ENCODE measurements at places on chromosomes 6 and 20. TPM values are rescaled to one million over a fixed set of nuclear protein-coding genes. Genes with fewer than 3 reads are reported as not detected.

DNA sequence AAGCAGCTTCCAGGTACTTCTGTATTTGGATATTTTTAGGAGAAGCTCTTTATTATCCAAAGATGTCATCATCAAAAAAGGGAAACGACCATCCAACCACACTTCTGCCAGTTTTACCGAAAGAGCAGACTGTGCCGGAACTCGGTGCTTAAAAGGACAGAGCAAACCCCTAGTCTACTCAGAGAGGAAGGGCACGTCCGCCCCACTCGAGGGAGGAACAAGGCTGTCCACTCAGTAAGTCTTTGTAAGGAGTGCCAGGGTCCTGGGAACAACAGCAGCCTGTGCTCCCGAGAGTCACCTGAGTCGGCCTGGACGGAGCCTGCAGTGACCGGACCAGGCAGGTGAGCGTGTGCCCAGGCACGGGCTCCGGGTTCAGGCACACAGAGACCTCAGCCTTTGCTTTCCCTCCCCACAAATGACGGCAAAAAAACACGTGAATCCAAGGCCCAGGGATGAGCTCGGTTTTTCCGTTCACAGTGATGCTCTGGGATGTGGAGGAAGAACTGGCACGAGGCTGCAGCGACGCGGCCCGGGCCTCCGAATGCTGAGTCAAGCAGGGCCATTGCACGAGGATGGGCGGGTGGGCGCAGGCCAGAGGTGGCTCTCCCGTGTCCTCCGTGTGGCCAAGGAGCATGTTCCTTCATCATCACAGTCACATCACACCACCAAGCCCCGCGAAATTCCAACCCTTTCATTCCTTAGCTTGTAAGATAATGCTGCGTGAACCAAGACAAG, 17.4 kb upstream of the SLCO4A1 start:
- no peak for DNase-seq
- H3K27me3 ChIP-seq, result no peaks in the 10 kb centered on the region
- H3K36me3 ChIP-seq, result no peaks in the 10 kb centered on the region

The SLC17A3 gene
- 0.27 TPM for total RNA-seq

DNA sequence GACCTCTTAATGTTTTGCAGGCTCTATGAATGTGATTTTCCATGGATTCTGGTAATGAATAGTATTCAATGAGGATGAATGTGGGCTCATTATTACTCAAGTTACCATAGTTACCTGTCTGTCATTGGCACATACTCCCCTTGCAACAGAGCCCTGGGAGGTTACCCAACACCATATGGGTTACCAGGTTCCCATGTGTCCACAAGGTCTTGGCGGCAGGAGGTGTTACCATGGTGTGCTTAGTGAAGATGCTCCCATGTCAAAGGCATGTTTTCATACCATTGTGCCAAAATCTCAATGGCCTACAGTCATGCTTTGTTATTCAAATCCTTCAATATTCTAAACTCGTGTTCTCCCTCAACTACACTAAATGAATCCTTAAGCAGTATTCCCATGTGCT, 232.5 kb downstream of the HDGFL1 start:
- DNase-seq, result no peak
- no peaks in the 10 kb centered on the region for H3K36me3 ChIP-seq
- H3K27ac ChIP-seq, result no peak overlapping the region
- H3K4me1 ChIP-seq, result no peaks in the 10 kb centered on the region

DNA sequence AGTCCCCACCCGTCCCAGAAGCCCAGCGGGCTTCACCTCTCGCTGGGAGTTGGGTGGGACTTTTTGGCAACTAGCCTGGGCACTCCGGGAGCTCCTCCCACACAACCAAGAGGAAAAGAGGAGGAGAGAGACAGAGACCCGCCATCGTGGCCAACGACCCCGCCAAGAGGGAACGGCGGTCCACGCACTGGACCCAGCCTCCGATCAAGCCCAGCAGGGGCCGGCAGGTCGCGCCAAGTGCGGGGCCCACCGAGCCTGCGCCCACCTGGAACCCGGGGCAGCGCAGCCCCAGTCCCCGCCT, 3.0 kb upstream of the TMEM14C start:
- H3K27ac ChIP-seq, result no peak overlapping the region
- no peaks in the 10 kb centered on the region for H3K27me3 ChIP-seq
- H3K4me3 ChIP-seq, result no peak overlapping the region
- peaks cover 5% of the 10 kb centered on the region for H3K36me3 ChIP-seq
- H3K4me1 ChIP-seq, result peaks cover 19% of the 10 kb centered on the region

DNA sequence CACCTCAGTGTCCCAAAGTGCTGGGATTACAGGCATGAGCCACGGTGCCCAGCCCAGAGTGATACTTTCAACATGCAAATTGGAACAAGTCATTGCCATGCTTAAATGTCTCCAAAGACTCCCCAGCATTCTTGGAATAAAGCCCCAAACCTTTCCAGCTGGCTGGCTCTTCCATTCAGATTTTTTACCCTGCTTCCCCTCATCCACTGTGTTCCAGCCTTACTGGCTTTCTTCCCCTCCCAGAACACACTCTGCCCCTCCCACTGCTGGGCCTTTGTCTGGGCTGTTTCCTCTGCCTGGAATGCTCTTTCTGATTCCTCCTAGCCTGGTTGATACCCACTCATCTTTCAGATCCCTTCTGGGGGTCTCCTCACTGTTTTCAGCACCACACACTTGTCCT, 40.1 kb upstream of the NNAT start:
- H3K27me3 ChIP-seq, result no peaks in the 10 kb centered on the region
- no peaks in the 10 kb centered on the region for H3K36me3 ChIP-seq
- no peak overlapping the region for H3K27ac ChIP-seq
- no peaks in the 10 kb centered on the region for H3K4me1 ChIP-seq
- H3K4me3 ChIP-seq, result no peak overlapping the region

DNA sequence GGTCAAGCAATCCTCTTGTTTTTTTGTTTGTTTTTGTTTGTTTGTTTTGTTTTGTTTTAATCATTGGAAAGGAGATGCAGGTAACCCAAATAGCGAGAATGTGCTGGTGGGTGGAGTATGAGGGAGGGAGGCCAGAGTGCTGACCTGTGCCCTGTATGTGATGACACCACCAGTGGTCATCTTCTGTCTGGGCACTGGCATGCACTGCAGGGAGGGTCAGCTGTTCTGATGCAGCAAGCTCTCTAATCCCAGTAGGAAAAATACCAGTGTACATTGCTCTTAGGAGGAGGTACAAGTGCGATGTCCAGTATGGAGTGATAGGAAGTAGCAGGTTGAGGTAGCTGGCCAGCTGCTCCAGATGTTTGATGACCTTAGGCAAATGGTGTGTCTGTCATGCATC, 2.9 kb upstream of the CST1 start:
- H3K36me3 ChIP-seq, result no peaks in the 10 kb centered on the region
- DNase-seq, result no peak
- no peak overlapping the region for H3K4me3 ChIP-seq
- peaks cover 69% of the 10 kb centered on the region for H3K27me3 ChIP-seq
- H3K4me1 ChIP-seq, result peaks cover 22% of the 10 kb centered on the region

The DNAH8 gene
- not detected for total RNA-seq

DNA sequence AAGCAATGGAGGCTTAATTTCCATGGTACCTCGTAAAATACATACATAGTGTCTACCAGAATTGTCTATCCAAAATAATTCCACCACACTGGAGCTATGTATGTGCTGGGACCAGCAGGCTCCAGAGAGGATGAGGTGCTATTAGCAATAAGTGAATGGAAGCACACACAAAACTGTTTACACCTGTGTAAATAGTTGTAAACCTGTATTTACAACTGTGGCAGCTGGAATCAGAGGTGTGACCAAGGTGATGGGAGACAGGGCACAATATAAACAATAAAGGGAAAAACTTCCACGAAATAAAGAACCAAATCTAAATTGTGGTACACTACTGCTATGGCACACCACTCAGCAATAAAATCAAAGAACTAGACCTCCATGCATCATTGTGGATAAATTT, 14.4 kb downstream of the RARS2 start:
- no peak overlapping the region for H3K4me3 ChIP-seq
- H3K4me1 ChIP-seq, result peaks cover 20% of the 10 kb centered on the region
- no peak for DNase-seq
- no peaks in the 10 kb centered on the region for H3K36me3 ChIP-seq

- DNase-seq, result no peak
- H3K27me3 ChIP-seq, result no peaks in the 10 kb centered on the region
- H3K4me1 ChIP-seq, result no peaks in the 10 kb centered on the region
These were observed 11.9 kb downstream of the SYNE1 start for GRCh38 chr6:152625213-152625612.

The COL11A2 gene
- total RNA-seq, result 1.3 TPM

- no peaks in the 10 kb centered on the region for H3K27me3 ChIP-seq
- H3K4me1 ChIP-seq, result no peaks in the 10 kb centered on the region
- H3K4me3 ChIP-seq, result no peak overlapping the region
- 0 out of 2 replicates have a peak overlapping the region, but pooled peaks have one; percentile 63 for H3K27ac ChIP-seq
These were observed 10.7 kb downstream of the PSMG4 start for GRCh38 chr6:3269281-3269975.

- no peaks in the 10 kb centered on the region for H3K36me3 ChIP-seq
- no peak for DNase-seq
- no peak overlapping the region for H3K27ac ChIP-seq
- no peaks in the 10 kb centered on the region for H3K27me3 ChIP-seq
These were observed 6.3 kb upstream of the TBC1D22B start for GRCh38 chr6:37251211-37251780.

DNA sequence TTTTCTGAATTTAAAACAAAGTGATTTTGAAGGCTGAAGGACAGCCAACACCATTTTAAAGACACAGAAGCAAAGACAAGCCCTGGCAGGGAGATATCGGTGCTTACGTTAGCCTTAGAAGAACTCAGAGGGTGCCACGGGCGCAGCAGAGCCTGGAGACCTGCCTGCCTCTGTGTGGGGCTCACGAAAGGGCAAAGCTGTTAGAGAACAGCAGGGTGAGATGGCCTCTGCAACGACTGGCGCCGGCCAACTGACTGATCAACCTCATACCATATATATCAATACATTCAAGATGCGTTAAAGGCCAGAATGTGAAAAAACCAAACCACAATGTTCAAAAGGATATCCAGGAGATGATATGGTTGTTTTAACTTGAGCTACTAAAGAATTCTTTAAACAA, 151.0 kb upstream of the RPS6KA2 start:
- no peaks in the 10 kb centered on the region for H3K4me1 ChIP-seq
- no peak overlapping the region for H3K27ac ChIP-seq
- H3K4me3 ChIP-seq, result no peak overlapping the region

The NKX2-4 gene
- 0.35 TPM for total RNA-seq

- no peak overlapping the region for H3K4me3 ChIP-seq
- no peaks in the 10 kb centered on the region for H3K27me3 ChIP-seq
- H3K27ac ChIP-seq, result no peak overlapping the region
- no peaks in the 10 kb centered on the region for H3K36me3 ChIP-seq
- H3K4me1 ChIP-seq, result peaks cover 4% of the 10 kb centered on the region
- DNase-seq, result no peak
These were observed 40.7 kb downstream of the MAP3K5 start for GRCh38 chr6:136751522-136751956.

DNA sequence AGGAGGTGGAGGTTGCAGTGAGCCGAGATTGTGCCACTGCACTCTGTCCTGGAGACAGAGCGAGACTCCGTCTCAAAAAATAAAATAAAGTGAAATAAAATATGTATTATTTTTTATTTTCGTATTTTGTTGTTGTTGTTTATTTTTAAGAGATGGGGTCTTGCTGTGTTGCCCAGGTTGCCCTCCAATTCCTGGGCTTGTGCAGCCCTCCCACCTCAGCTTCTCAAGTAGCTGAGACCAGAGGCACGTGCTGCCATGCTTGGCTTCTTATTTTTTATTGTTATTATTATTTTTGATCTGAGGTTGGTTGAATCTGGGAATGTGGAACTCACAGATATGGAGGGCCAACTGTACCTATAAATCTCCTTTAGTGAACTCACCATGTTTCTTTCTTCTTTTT, 10.1 kb downstream of the KPNA5 start:
- H3K4me3 ChIP-seq, result no peak overlapping the region
- no peak for DNase-seq
- no peak overlapping the region for H3K27ac ChIP-seq
- peaks cover 15% of the 10 kb centered on the region for H3K36me3 ChIP-seq
- peaks cover 7% of the 10 kb centered on the region for H3K4me1 ChIP-seq

DNA sequence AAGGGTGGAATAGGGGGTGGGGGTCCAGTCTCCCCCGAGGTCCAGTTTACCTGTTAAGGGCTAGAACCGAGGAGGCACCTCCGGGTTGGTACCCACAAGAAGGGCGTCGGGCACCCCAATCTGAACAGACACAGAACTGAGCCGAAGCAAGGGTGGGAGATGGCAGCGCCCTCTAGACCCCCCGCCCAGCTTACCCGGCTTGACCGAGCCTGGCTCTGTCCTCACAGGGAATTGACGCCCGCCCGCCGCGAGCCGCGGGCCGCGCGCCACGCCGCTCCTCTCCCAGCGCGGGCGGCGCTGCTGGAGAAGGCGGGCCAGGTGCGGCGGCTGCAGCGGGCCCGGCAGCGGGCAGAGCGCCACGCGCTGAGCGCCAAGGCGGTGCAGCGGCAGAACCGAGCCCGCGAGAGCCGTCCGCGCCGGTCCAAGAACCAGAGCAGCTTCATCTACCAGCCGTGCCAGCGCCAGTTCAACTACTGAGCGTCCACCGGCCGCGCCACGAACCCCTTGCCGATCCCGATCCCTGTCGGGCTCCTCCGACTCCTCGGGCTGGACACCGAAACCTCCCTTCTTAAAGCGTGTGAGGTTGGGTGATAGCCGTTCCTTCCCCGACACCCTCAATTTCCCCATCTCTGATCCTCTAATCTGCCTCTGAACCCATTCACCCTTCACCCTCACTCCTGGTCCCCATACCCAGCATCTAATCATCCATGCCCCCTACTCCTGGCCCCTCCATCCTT, 5.9 kb downstream of the TP53INP2 start:
- no peak overlapping the region for H3K27ac ChIP-seq
- peak; percentile 68 for DNase-seq
- peaks cover 15% of the 10 kb centered on the region for H3K4me1 ChIP-seq
- H3K4me3 ChIP-seq, result peak overlapping the region; percentile 94

The DDO gene
- total RNA-seq, result 0.10 TPM

GRCh38 chr20:35768731-35769664, 2.8 kb upstream of the PHF20 start:
- H3K36me3 ChIP-seq, result no peaks in the 10 kb centered on the region

DNA sequence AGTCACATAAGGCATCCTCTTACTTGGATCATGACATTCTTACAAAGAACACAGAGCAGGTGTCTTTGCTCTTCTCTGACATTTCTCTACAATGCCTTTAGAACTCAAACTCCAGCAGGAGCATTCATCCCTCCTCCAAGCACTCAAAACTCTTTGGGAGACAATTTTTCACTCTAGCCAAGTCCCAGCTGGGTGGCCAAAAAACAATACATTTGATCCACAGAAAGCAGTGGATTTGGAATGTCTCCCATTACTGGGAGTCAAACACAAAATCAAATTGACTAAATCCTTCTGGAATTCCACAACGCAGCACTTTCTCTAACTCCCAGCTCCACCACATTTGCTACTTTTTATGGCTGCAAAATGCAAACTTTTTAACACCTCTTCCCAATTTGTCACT, 108.6 kb upstream of the VGLL2 start:
- H3K4me3 ChIP-seq, result no peak overlapping the region
- H3K36me3 ChIP-seq, result no peaks in the 10 kb centered on the region
- DNase-seq, result no peak
- H3K27ac ChIP-seq, result no peak overlapping the region
